Brain pericyte (primary cell): ENCODE measurements at places on chromosomes 4 and X.

DNA sequence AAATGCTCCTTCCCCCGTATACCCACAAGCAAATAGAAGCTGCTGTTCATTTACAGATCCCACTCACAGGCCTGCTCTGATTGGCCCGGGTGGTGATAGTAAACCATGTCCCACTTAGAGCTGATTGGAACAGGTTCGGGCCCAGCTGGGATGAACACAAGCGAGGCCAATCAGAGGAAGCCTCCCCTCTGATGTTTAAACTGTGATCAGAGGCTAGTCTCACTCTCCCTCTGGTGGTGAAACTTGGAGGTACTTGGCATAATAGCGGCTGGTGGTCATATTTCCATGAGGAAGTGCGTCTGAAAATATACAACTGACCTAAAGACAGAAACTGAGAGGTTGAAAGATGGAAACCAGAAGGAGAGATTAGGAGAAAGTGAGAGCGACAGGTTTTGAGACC, 51.5 kb upstream of the TRPC3 start:
- DNase-seq = no peak

DNA sequence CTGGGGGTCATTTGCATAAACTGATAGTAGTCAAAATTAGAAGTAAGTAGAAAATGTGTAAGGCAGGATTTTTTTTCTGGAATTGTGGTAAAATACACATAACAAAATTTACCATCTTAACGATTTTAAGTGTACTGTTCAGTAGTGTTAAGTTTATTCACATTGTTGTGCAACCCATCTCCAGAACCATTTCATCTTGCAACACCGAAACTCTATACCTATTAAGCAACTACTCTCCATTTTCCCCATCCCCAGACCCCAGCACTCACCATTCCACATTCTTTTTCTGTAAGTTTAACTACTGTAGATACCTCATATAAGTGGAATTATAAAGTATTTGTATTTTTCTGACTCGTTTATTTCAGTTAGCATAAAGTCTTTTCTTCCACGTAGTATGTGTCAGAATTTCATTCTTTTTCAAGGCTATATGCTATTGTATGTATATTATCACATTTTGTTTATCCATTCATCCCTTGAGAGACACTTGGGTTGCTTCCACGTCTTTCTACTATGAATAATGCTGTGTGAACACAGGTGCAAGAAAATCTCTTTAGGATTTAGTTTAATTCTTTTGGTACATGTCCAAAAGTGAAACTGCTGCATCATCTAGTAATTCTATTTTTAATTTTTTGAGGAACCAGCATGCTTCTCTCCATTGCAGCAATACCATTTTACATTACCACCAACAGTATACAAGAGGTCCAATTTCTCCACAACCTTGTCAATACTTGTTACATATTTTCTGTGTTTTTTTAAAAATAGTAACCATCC, 39.1 kb upstream of the NSUN7 start:
- DNase-seq = no peak

DNA sequence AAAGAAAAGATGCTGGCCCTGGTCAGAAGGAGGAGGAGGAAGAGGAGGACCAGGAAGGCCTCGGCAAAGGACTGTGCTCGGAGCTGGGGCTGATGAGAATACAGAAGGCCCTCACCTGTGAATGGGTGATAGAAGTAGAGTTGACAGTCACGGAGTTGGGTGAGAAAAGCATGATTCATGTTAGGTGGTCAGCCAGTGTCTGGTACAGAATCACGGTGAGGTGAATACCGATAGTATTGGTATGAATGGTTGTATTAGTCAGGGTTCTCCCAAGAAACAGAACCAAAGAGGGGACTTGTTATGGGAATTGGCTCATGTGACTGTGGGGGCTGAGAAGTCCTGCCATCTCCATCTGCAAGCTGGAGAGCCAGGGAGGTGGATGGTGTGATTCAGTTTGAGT, 32.5 kb upstream of the FAM156A start:
- DNase-seq = no peak

- DNase-seq = no peak
Observed at GRCh38 chr4:42708625-42709024, 51.7 kb upstream of the ATP8A1 start.

GRCh38 chr4:159837071-159837470, 734.2 kb downstream of the RAPGEF2 start:
- DNase-seq = no peak

DNA sequence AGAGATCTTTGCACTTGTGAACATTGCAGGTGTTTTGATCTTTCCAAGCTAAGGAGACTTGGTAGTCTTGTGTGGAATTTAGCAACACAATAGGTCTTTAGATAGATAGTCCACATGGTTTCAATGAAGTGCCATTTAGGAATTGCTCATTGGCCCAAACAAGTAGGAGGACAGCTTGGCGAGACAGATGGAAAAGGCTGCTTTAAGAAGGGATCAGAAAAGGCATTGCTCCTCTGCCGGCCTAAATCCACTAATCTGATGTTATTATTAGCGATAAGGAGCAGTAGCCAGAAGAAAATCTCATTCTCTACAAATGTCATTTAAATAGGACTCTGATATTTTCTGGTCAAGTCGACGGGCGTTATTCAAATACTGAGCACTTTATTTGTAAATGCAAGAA, 99.7 kb downstream of the AFF2 start:
- DNase-seq = no peak

GRCh38 chr4:24273136-24273535, 311.2 kb downstream of the DHX15 start:
- no peak for DNase-seq

- no peak for DNase-seq
Observed at GRCh38 chrX:134654398-134655012, 3.8 kb downstream of the PLAC1 start.

- DNase-seq = no peak
Observed at GRCh38 chr4:65559270-65559669, 111.0 kb downstream of the EPHA5 start.

DNA sequence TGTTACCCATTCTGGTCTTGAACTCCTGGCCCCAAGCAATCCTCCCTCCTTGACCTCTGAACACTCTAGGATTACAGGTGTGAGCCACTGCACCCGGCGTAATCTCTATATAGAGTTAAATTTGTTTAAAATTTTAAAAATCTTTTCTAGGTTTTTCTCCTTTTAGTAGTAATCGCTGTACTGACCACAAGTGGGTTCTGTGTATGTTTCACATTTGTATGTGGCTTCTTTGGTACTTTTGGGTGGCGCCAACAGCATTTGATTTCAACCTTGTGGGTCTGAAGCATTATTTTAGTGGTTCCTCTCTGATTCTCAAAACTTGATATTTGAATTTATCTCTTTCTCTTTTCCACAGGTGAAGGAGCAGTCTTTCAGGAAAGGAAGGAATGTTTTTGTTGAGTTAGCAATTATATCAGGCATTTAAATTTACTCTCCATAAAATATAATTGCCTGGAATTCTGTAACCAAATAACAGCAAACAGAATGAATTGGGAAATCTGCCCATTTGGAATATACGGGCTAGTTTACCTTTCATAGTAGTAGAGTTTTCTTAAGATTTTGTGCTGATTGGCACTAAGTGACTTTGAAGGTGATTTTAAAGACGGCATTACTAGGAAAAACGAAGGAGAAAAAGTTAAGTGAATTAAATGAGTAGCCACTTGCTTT, 29.5 kb downstream of the ARHGAP10 start:
- no peak for DNase-seq

DNA sequence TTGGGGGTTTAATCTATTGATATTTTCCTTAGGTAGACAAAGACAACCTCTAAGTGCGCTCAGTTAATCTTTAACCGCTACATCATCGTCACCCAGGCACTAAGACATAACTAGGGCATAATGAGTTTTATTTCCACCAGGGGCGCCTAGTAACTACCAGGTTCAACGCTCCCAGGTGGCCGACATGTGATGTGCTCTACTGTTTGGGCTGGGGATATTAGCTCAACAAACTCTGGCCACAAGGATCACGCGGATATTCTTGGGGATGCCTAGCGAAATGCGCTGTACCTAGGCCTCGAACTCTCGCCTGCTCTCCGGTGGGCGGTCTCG, 915 bp upstream of the RAB33B start:
- no peak for DNase-seq

- DNase-seq = no peak
Observed at GRCh38 chr4:146442801-146443200, 78.9 kb downstream of the SLC10A7 start.

DNA sequence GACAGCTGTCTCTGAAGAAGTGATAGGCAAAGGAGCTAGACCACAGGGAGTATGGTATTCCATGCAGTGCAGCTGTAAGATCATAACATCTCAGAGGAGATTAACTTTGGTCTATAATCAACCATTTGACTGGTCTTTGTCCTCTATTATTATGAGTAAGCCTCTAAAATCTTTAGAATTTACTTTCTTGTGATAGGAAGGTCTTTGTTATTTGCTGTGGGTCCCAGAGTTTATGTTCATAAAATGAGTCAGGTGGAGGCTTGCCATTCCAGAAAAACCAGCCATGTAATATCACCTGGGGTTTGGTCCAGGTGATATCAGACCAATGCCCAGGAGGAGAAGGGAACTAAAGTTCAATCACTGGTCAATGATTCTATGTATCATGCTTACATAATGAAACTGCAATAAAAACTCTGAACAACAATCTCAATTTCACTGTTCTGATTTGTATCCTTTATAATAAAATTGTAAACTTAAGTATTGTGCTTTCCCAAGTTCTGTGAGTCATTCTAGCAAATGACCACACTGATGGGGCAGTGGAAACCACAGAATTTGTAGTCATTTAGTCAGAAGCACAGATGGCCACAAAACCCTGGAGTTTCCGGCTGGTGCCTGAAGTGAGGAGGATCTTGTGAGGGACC, 239.6 kb upstream of the TRAM1L1 start:
- DNase-seq = no peak

GRCh38 chrX:16839219-16839851, 30.8 kb downstream of the RBBP7 start:
- DNase-seq = no peak

- no peak for DNase-seq
Observed at GRCh38 chrX:94560930-94561329, 886.9 kb downstream of the FAM133A start.

DNA sequence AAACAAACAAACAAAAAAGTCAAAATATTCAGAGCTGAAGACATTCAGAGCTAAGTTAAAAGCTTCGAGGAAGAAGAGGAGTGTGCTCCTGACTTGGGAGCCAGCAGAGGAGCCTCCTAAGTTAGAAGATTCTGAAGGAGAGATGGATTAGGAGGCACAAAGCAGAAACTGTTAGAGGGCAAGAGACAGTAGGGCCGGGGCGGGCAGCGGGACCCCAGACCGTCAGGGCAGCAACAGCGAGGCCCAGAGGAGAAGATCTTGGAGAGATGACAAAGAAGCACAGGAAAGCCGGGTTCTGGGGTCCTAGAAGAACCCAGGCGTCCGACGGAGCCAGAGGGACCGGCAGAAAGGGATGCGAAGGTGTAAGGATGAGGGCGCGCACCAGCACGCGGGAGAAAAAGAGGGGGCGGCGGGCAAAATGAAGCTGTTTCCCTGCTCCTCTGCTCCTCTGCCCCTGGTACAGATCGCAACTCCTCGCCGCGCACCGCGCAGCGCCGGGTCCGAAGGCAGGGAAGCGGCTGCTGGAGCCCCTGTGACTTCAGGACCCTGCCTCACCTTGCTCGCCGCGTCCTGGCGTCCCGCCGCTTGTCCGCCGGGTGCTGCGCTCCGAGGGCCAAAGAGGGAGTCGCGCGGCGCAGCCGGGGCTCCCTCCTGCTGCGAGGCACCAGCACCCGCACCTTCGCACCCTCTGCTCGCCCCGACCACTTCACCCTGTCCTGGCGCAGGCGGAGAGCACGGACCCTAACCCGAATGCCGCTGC, 477 bp downstream of the KLHL13 start:
- no peak for DNase-seq

DNA sequence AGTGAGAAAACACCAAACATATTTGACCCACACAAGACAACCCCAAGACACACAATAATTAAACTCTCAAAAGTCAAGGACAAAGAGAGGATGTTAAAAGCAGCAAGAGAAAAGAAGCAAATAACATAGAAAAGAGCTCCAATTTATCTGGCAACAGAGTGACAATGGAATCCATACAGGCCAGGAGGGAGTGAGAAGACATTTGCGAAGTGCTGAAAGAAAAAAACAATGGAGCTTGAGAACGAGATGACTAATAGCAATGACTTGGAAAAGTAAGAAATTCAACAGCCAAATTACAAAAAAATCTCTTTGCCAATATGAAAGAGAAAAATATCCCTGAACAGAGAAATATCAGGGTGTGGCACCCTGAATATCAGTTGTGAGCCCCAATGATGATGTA, 61.6 kb downstream of the MAD2L1 start:
- DNase-seq = no peak

DNA sequence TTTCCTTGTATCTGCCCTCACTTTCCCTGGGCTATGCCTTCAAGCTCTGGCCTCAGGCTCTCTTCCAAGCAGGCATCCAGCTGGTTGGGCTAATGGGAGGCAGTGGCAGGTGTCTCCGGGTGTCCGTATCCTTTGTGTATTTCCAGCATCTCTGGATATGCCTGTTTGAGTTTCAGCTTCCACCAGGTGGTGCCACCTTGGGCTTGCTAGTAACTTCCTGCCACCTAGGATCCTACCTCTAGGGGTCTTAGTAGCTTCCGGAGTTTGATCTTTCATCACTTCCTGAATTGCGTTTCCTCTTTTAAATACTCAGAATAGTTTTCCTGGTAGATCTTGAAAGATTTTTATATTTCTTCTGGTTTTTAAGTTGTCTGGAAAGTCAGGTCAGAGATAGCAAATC, 23.2 kb upstream of the ANOS1 start:
- DNase-seq = no peak

- DNase-seq = no peak
Observed at GRCh38 chr4:172786039-172786792, 382.4 kb upstream of the GALNT7 start.

DNA sequence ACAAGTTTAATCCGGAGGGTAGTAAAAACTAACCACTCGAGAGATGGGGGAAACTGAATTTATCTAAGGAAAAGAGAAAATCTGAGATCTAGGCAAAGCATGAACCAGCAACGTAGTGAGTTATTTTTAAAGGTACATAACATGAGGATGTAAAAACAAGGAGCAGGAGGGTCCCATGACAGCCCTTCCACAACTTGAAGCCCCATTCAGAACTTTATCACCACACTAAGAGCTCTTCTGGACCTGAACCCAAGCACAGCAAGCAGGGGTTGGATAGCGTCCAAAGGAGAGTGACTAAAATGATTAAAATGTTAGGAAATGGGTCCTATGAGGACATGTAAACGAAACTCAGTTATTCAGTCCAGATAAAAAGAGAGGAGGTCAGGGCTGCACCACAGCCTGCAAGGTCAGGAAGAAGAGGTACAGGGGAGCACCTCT, 16.2 kb downstream of the SH3RF1 start:
- no peak for DNase-seq

- no peak for DNase-seq
Observed at GRCh38 chrX:150227873-150228410, 135.2 kb upstream of the MAMLD1 start.

DNA sequence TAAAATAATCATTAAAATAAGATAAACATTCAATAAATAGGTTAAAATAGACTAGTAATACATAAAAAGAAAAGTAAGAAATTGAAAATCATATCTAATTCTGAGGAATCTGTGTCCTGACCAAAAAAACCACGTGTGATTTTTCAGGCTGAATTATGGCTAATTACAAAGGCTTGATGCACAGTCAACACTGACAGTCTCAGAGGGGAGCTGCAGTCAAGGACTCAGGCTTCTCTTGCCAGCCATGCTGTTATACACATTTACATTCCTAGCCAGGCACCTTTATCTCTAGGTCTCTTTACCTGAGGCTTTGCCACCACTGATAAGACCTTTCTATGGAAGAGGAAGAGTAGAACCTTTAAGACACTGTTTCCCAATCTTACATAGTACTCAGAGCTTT, 1737.7 kb upstream of the PCDH10 start:
- no peak for DNase-seq

- DNase-seq = no peak
Observed at GRCh38 chrX:148682206-148682605, 181.8 kb downstream of the AFF2 start.

GRCh38 chr4:148029781-148030180, 297.9 kb downstream of the ARHGAP10 start:
- no peak for DNase-seq
